ENCODE measurements at places on chromosomes 11 and 22.

DNA sequence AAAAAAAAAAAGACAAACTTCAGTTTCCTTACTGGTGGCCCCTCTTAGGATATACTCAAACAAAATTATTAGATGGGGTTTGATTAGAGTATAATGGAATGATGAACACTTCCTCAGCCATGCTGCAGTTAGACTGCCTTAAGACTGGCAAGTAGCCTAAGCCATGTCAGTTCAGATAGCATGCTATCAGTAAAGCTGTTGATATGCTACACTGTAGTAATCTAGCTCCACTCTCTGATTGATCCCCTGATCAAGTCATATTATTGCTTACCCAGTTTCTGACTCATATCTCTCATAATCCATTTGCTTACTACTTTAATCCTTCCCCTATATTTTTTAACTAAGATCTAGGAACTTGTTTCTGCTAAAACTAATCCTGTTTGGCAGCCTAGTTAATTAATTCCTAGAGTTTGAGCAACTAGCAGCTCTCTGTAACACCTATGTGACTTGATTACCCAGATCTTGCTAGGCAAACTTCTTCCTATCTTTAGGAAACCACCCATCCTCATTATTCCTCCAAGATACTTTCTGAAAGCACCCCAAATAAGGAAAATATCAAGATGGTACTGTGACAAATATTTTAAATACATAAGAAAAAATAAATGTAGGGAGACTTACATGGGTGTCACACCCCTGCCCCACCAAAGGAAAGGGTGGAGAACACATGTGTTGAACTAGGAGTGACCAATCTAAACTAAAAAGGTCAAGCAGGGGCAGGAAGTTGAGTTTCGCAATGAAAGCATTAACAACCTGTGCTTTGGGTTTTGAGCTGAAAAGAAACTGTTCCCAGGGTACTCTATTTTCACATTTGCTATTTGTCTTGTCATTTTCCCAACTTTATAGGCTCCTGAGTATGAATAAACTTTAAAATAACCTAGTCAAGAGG is 43.2 kb downstream of the PIK3C2A start:
- DNase-seq: no peak

DNA sequence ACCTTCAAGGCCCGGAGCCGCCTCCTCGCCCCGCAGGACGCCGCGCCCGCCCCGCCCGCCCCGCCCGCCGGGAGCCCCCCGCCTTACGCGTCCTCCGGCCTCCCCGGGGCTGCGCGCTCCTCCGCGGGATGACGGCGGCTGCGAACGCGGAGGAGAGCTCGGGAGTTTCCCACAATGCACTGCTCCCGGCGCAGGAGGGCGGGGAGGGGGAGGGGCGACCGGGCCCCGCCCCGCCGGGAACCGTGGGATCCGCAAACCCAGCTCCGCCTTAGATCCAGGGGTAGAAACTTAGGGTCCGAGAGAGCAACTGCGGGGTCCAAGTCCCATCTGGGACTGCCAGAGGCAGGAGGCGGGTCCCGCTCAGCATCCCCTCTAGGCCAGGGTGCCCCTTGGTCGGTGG is at the start of gene CEND1:
CEND1 (minus strand) TSS at position 148 of the 400 bp plus-strand sequence. CDS start 1,514 bp downstream, outside the sequence.
- DNase-seq: peak; percentile 88

GRCh38 chr11:59205648-59206047 is 7.1 kb downstream of the MPEG1 start:
- DNase-seq: no peak

DNA sequence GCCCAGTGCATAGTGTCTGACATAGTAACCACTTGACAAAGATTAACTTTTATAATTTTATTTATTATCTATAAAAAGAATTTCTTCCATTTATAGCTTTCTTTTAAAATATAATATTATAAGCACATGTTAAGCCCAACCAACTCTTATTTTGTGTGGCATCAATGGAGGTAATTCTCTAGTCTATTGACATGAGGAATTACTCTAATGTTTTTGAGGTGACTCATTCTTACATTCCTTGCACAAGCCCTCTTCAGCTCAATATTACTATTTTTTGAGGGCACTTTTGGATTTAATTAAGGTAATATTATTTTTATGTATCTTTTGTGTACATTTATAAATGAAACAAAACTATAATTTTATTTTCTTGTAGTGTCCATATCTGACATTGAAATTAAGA is 59.6 kb downstream of the AASDHPPT start:
- no peak for DNase-seq

DNA sequence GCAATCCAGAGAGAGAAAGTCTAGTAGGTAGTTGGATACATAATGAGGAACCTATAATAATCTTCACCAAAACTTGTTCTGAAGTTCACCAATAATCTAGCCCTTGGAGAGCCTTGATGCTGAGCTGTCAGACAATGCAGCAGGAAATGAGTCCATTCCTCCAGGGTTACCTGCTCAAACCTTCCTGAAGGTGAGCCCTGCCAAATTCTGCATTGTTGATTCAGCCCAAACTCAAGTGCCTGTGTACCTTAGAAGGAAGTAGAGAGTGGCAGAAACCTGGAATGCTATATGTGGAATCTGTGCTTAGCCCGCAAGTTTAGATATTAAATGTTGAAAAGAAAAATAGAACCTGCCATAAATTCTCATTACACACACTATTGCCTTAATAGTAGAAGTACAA is 77.4 kb upstream of the SPON1 start:
- no peak for DNase-seq

Data from cerebellum (tissue), 4 donors.